ENCODE measurements at places on chromosomes 7 and 10.

- DNase-seq: no peak
Observed at GRCh38 chr10:43044961-43045621, 31.8 kb upstream of the RET start.

DNA sequence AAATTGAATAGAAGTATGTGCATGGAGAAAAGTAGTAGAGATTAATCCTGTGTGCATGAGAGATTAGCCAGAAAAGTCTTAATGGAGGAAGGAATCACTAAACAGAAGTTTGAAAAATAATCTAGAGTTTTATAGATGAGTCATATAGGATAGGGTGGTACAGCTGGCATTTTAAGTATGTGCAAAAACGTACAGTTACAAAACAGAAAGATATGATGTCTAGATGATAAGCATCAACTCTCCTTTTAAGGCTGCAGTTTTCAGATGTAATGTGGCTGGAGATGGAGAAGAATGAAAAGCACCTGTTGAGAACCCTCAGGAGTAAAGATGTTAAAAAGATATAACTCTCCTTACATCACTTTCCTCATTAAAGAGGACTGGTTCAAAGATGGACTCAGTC is 271.3 kb downstream of the STK31 start:
- no peak for DNase-seq

- DNase-seq: no peak
Observed at GRCh38 chr10:128018236-128018635, 108.0 kb downstream of the MKI67 start.

DNA sequence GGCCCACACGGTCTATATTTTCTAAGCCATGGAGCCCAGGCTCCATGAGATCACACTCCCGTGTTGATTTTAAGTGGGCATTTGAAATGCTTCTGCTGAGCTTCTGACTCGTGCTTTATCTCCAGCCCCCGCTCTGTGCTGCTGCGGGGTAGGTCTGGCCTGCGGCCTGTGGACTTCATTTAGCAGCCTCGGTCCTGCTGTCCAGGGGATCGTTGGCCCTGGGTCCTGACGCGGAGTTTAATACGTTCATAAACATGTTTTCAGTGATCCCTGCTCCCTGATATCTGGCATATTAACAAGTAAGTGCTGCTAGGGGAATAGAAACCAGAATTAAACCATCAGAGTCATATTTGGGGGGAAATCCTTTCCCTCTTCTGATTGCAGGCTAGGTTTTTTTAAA is 540.3 kb upstream of the MGMT start:
- DNase-seq: no peak

- DNase-seq: peak; percentile 80
Observed at GRCh38 chr10:117175901-117176534, 21.3 kb upstream of the KCNK18 start.

GRCh38 chr10:107900131-107900530 is 735.6 kb upstream of the SORCS1 start:
- no peak for DNase-seq

DNA sequence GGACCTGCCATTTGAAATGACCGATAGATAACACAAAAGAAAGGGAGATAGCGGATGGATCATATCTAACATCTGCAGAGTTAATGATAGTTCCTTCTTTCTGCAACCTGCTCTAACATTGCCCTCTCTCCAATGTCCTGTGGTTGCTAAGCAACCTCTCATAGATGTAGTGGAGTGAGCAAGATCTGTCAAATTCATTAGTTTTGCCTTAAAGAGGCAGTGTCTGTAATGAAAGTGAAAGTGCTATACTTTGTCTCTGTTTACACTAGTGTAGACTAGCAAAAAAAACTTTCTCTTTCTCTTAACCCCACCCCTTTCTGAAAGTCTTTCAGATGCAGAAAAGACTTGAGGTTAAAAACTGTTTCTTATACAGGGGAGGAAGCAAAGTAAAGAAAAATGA is 1196.9 kb downstream of the SORCS3 start:
- peak; percentile 4 for DNase-seq

GRCh38 chr7:22549667-22550513 is 49.9 kb upstream of the STEAP1B start:
- DNase-seq: no peak

DNA sequence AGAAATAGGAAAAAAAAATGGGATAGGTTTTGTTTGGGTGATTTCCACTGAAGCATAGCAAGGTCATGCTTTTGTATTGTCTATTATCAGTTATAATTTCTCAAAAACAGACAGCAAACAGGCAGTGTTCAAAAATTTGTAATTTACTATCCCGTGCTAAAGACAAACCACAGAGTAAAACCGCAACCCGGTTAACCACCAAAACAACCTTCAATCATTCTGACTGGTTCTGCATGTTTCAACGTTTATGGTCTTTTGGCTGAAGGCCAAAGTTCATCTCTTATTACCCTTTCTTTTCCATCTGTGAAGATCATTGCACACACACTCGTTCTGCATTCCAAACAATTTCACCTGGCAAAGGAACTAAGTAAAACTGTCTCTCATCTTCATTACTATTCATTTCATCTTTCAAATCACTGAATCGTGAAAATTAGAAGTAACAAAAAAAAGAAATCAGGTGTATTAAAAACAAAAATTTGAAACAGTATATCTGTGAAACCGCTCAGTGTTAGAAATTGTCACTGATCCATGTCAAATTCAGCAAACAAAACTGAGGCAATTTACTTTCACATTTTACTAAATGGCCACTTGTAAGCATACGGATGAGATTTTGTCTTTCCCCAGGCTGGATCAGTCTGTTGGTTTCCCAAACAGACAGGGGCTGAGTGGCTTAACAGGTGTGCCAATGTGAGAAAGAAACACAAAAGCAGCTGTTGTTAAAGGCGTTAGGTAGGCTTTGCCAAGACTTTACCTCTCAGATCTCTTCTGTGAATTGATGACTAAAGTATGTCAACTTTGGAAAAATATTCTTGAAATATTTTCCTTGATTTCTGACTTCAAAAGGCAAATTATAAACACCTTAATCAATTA is 539.6 kb downstream of the CNTNAP2 start:
- DNase-seq: no peak

DNA sequence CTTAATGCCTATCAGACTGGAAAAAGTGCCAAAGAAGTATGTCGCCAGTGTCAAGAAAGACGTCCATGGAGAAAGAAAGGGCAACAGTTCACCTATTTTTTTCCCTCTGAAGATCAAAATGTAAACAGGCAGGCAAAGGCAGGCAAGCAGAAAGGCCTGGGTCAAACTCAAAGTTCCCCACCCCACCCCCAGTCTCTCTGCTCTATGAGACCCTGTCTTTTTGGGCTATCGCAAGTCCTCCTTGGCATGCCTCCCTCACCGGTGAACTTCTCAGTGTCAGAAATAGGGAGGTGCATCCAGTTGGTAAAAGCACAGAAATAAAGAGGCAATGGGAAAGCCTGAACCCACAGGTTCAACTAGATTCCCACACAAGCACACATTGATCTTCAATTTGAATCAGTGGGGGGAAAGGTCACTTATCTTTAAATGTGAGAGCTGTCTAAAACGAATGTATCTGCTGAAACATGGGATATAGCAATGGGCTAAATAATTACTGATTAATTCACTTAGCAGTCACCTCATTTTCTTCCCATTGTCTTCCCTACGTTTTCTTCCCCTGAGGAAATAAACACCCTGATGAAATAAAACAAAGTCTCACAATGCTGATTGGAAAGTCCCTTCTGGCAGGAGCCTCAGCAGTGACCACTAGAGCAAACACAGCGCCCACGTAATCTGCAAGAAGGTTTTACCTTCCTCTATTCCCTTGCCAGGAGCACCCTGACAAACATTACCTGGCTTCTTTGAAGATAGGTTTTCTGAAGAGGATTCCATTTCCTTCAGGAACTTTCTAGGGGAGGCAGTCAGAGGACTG is 31.1 kb downstream of the JAZF1 start:
- DNase-seq: no peak

DNA sequence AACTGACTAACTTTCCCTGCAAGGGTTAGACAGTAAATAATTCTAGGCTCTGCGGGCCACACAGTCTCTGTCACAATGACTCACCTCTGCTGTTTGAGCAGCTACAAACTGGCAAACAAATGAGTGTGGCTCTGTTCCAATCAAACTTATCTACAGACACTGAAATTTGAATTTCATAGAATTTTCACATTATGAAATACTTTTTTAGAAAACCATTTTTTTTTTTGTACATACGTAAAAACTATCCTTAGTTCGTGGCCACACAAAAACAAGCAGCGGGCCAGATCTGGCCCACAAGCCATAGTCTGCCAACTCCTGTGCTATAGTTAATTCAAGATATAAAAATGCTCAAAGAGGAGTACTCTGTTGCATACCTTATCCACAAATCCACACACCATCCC is 32.6 kb downstream of the PIP4K2A start:
- DNase-seq: no peak

DNA sequence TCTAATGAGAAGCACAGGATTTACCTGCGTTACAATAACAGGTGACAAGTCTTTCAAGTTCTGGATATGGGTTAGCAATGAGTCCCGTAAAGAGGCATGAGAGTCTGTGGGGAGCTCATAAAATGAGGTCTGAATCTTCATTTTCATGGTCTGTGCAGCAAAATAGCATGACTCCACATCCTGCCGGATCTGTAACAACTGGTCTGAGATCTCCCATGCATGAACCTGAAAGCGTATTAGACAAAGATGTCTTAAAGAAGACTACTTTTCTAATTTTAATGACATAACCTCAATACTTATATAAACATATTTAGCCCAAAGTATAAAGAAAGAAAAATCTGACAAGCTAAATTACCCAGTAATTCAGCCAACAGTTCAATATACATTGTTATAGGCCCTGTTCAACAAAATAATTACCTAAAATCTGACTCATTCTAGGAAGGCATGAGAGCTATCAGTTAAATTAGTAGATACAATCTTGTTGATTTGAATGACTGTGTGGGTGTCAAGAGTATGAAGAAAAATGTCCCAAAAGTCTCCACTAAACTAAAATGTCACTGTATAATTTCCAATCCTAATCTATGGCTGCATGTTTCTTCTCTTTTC is 36.9 kb downstream of the TNPO3 start:
- DNase-seq: no peak

DNA sequence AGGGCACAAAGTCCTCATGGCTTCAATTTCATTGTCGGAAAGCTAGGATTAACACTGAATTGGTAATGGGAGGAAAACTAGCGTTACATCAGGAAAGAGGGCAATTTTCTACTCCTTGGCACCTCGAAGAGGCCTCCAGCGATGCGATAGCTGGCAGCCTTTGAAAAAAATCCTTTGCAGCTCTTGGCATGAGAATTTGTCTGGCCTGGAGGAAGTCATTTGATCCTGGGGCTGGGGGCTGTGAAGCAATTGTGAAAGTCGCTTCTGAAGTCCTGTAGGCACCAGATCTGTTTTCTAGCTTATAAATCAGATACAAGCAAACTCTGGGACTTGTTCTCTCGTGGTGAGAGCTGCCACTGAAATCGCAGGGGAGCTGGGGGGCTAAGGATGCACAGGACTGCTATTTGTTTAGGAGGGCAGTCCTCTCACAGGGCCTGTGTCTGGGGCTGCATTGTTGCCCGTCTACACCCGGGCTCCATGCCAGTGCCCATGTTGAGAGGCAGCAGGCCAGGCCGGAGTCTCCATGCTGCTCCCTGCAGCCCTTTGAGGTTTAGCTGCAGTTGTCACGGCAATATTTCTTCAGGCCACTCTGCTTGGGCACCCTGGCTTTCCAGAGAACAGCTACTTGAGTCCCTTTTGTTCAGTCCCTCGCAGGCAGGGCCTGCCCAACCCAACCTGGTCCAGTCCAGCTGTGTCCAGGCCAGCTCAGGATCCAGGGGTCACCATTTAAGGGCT is 206.8 kb upstream of the LYZL1 start:
- DNase-seq: no peak

GRCh38 chr10:17088118-17088806 is 41.3 kb downstream of the CUBN start:
- no peak for DNase-seq

- no peak for DNase-seq
Observed at GRCh38 chr10:32105782-32106382, 49.7 kb upstream of the KIF5B start.

DNA sequence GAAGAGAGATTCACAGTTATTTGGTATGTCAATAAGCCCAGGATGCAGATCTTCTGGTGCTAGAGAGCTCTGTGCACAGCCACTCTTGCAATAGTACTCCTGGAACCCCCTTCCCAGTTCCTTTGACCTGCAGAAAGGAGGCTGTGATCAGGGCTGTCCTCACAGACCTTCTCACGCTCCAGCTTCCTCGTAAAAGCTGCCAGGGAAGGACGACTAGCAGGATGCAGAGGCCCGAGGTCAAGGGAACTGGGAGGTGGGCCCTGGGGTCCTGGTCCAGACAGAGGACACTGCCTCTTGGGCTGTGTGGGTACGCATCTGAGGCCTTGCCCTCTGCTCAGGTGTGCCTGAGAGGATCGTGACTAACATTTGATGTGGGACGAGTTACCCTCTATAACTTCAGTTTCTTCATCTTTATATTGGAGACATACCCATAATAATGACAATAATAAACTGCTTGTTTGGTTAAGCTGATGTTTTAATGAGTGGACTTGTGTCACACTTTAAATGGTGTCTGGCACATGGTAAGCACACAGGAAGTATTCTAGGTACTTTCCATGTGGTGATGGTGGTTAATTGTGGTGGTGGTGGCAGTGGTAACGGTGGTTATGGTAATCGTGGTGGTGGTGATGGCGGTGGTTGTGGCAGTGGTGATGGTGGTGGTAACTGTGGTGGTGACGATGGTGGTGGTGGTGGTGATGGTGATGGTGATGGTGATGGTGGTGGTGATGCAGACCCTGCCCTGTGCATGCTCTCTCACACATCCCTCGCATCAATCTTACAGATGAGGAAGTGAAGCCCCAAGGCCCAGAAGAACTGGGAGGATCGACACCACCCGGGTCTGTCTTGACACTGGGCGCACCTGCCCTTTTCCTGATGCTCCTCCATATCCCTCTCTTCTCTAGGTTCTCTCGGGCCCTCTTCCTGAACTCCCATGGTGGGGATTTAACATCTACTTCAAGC is 235.2 kb upstream of the GRB10 start:
- DNase-seq: no peak

DNA sequence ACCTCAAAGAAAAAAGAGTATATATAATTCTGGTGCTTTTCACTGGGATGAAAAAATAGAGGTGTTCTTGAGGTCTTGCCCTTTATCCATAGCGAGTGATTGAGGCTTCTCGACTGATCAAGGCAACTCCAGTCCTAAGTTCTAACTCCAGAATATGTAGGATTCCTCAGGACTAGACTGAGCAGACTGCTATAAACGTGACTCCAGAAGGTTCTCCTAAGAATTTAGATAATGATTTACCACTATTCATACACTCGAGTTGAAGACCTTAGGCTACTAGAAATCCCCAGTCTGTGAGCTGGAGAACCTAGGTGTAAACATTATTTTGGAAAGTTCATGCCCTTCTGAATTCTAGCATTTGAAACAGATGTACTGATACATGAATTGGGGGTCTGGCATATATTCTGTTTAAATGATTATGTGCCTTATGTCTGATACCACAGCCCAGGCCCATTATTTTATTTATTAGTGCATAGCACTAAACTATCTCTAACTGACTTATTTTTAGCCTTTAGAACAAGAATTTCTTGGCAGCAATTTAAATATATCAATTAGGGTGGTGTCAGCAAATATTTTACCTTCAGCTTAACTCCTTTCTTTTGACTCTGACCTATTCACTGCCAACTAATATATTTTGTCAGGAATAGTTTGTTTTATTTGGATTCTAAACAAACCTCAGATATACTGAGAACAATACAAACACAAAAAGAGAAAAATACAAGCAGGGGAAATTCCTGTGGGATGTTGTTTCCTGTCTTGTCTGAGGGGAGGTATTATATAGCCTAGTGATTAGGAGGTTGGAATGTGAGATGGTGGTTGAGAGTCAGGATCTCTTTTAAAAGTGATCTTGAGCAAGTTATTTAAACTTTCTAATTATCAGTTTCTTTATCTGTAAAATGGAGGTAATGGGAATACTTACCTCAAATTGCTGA is 75.8 kb downstream of the PODXL start:
- no peak for DNase-seq

- DNase-seq: no peak
Observed at GRCh38 chr7:23486002-23486773, 15.9 kb upstream of the IGF2BP3 start.

Data from cerebellar cortex (tissue), 1 donor.